ENCODE measurements at places on chromosomes 5 and 9.
A peak's percentile ranks its signal among the peaks of the same experiment; 100 is the strongest.

DNA sequence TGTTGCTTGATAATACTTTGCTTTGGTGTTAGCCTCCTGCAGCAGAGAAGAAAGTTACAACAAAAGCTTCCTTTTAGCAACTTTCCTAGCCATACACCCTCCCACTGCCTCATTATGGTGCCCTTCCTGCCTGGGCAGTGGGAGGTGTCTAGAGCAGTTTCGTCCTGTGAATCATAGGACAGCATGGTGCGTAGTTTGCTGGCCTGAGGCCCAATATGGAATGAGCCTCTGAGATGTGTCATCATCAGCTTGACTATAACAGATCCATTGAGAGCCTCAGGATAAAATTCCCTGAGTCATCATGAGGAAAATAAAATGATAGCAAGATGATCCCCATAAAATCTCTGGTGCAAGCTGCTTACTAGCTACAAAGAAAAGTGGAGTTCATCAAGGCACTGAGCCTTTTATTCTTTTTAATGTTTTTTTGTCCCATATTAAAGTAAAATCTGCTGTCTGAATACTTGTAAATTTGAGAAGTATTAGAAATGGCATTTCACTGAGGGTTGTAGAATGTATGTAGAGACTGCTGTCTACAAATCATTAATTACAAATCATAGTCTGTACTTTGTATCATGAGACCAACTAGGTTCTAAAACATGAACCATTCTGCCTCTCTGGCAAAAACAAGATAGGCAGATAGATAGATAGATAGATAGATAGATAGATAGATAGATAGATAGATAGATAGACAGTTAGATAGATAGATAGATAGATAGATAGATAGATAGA is 303.0 kb upstream of the PDE4D start:
- H3K4me3 ChIP-seq: no peak overlapping the region
- no peak overlapping the region for H3K27ac ChIP-seq
- H3K27me3 ChIP-seq: no peaks in the 10 kb centered on the region
- no peaks in the 10 kb centered on the region for H3K36me3 ChIP-seq

DNA sequence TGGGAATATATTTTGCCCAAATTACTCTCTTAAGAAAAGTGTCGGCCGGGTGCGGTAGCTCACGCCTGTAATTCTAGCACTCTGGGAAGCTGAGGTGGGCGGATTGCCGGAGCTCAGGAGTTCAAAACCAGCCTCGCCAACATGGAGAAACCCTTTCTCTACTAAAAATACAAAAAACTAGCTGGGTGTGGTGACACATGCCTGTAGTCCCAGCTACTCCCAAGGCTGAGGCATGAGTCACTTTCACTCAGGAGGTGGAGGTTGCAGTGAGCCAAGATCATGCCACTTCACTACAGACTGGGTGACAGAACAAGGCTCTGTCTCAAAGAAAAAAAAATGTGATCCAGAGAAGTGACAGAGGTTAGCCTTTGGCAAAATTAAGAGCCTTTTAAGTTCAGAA is 26.4 kb upstream of the TMEM171 start:
- peaks cover 10% of the 10 kb centered on the region for H3K36me3 ChIP-seq
- no peaks in the 10 kb centered on the region for H3K27me3 ChIP-seq
- no peak overlapping the region for H3K4me3 ChIP-seq
- no peak overlapping the region for H3K27ac ChIP-seq
- DNase-seq: no peak

DNA sequence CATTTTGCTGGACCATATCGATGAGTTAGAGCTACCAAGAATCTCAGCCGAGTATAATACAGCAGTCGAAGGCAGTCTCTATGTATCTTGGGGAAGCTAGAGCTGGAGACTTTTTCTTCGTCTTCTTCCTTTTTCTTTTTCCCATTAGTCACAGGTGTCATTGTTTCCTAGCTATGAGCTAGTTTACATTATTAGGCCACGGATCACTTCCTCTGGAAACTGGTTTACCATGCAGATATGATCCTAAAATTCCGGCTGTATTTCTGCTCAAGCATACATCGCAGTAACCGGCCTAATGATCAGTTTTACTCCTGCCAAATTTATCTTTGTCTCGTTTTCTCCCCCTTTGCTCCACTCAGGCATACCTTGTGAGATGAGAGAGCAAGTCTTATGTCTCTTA is 312.8 kb downstream of the ARHGAP26 start:
- H3K27me3 ChIP-seq: peaks cover 3% of the 10 kb centered on the region
- H3K4me3 ChIP-seq: no peak overlapping the region
- H3K36me3 ChIP-seq: no peaks in the 10 kb centered on the region
- no peak for DNase-seq
- H3K27ac ChIP-seq: no peak overlapping the region

GRCh38 chr9:8374471-8374870 is 574.9 kb upstream of the DMAC1 start:
- no peak overlapping the region for H3K27ac ChIP-seq
- H3K4me3 ChIP-seq: no peak overlapping the region
- H3K27me3 ChIP-seq: no peaks in the 10 kb centered on the region
- peaks cover 18% of the 10 kb centered on the region for H3K4me1 ChIP-seq

- no peak overlapping the region for H3K4me3 ChIP-seq
- peaks cover 5% of the 10 kb centered on the region for H3K27me3 ChIP-seq
- peaks cover 19% of the 10 kb centered on the region for H3K4me1 ChIP-seq
- H3K36me3 ChIP-seq: no peaks in the 10 kb centered on the region
- H3K27ac ChIP-seq: peak overlapping the region; percentile 19
These were observed 65.1 kb downstream of the NREP start for GRCh38 chr5:111691914-111692313.

DNA sequence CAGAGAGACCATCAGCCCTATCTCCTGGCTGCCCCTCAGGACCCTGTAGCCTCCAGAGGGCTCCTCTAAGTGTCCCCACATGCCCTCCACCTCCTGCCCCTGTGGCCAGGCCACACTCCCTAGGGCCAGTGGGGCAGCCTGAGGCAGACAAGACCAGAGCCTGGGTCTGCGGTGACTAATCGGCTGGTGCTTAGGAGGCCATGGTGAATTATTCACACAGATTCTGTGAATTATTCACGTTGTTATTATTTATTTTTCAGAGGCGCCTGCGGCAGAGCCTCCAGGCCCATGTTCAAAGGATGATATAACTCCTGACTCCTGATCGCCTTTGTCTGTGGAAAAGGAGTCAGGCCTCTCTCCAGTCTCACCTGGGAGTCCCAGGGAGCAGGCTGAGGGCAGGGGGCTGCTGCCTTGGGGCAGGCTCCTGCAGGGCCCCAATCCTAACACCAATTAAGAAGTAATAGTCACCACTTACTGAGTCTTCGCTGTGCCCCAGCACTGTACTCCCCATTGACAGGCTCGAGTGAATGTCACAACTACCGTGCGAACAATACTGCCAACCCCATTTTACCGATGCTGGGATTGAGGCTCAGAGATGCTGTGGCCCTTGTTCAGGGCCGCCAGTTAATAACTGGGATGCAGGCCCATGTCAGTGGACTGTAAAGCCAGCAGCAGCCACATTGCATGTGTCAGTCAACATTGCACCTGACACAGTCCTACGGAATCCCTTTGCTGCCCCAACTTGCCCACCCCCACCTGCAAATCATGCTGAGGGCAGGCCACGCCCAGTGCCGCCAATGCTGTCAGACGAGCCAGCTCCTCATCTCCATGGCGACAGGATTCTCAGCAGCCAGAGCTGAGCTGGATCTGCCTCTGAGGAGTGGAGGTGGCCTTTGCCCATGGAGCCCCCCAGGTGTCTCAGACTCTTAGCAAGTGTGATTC is 94.9 kb downstream of the PCDH1 start:
- DNase-seq: peak; percentile 40
- no peak overlapping the region for H3K4me3 ChIP-seq
- H3K4me1 ChIP-seq: peaks cover 70% of the 10 kb centered on the region
- no peaks in the 10 kb centered on the region for H3K36me3 ChIP-seq
- peaks cover 17% of the 10 kb centered on the region for H3K27me3 ChIP-seq
- no peak overlapping the region for H3K27ac ChIP-seq

DNA sequence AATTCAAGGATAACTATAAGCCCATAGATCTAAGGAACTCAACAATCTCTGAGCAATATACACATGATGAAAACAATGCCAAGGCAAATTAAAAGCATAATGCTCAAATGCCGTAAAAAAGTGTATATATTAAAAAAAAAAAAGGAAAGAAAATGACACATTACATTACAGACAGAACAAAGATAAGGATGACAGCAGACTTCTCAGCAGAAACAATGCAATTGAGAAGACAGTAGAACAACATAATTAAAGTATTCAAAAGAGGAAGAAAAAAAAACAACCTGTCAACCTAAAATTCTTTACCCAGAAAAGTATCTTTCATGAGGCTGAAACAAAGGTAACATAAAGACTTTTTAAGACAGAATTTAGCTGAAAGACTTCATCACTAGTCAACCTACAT is 591.7 kb downstream of the ZNF608 start:
- no peak overlapping the region for H3K4me3 ChIP-seq
- peaks cover 49% of the 10 kb centered on the region for H3K36me3 ChIP-seq
- H3K27me3 ChIP-seq: no peaks in the 10 kb centered on the region
- DNase-seq: no peak
- no peak overlapping the region for H3K27ac ChIP-seq

GRCh38 chr9:88476491-88477271 is 58.3 kb upstream of the NXNL2 start:
- no peak for DNase-seq
- no peaks in the 10 kb centered on the region for H3K27me3 ChIP-seq
- H3K4me3 ChIP-seq: no peak overlapping the region
- peaks cover 21% of the 10 kb centered on the region for H3K4me1 ChIP-seq
- H3K27ac ChIP-seq: peak overlapping the region; percentile 69

- no peak overlapping the region for H3K4me3 ChIP-seq
- H3K27ac ChIP-seq: no peak overlapping the region
- DNase-seq: no peak
- no peaks in the 10 kb centered on the region for H3K27me3 ChIP-seq
These were observed 49.6 kb upstream of the TNFSF15 start for GRCh38 chr9:114855488-114855887.

GRCh38 chr5:78903861-78904260 is 81.2 kb downstream of the ARSB start:
- no peak overlapping the region for H3K27ac ChIP-seq
- DNase-seq: no peak
- H3K36me3 ChIP-seq: peaks cover 38% of the 10 kb centered on the region
- no peak overlapping the region for H3K4me3 ChIP-seq

GRCh38 chr5:26578002-26578401 is 460.4 kb downstream of the CDH9 start:
- DNase-seq: no peak
- H3K4me3 ChIP-seq: no peak overlapping the region
- H3K4me1 ChIP-seq: no peaks in the 10 kb centered on the region
- no peak overlapping the region for H3K27ac ChIP-seq

DNA sequence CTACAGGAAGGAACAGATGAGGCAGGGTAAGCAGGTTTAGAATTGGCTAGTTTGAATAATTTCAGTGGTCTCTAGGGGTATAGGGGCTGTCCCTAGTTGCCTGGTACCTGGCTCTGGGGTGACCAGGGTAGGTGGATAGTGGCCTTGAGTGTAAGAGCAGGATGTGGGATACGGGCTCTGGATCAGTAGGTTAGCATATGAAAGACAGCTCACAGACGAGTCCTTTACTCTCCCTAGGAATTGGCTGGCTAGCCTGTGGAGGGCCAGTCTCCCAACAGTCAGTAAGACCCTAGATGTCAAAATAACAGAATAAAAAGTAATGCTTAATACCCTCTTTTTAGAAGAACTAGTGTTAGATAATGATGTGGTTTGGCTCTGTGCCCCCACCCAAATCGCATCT is 16.6 kb upstream of the C9orf152 start:
- no peak overlapping the region for H3K4me3 ChIP-seq
- H3K36me3 ChIP-seq: no peaks in the 10 kb centered on the region
- DNase-seq: no peak
- no peaks in the 10 kb centered on the region for H3K4me1 ChIP-seq
- H3K27me3 ChIP-seq: peaks cover 7% of the 10 kb centered on the region
- no peak overlapping the region for H3K27ac ChIP-seq

DNA sequence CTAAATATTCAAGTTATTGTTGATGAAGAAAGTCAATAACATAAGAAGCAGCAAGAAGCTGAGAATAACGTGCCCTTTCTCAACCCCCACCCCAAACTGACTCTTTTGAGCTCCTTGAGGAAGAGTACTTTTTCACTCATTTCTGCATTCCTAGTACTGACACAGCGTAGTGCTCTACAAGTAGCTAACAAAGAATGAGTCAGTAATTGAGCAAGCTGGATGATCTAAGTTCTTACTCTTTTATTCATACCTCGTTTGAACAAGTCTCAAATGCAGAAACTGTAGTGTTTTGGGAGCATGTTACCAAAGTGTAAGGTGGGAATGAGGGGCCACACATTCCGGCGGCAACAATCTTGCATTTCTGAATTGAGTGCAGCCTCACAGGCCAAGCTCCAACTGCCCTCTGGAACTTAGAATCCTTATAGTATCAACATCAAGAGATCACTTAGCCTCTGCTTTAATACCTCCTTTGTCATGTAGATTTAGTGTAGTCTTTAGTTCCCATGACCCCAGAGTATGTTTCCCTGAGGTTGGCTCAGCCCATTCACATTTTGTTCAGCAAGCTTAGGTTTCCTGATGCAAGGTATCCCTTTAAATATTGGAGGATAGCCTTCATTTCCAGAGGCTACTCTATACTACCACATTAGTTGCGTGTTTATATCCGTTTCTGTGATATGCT is 152.0 kb downstream of the PRR16 start:
- H3K4me1 ChIP-seq: peaks cover 12% of the 10 kb centered on the region
- no peak overlapping the region for H3K27ac ChIP-seq
- no peaks in the 10 kb centered on the region for H3K27me3 ChIP-seq
- no peak for DNase-seq
- no peaks in the 10 kb centered on the region for H3K36me3 ChIP-seq

- H3K27ac ChIP-seq: no peak overlapping the region
- DNase-seq: no peak
- no peak overlapping the region for H3K4me3 ChIP-seq
- peaks cover 4% of the 10 kb centered on the region for H3K4me1 ChIP-seq
- H3K27me3 ChIP-seq: no peaks in the 10 kb centered on the region
These were observed 237.8 kb downstream of the ARRDC3 start for GRCh38 chr5:91145333-91145620.

GRCh38 chr9:81499021-81499454 is 190.3 kb downstream of the TLE1 start:
- H3K36me3 ChIP-seq: no peaks in the 10 kb centered on the region
- H3K27me3 ChIP-seq: peaks cover 3% of the 10 kb centered on the region
- no peak overlapping the region for H3K27ac ChIP-seq
- H3K4me3 ChIP-seq: no peak overlapping the region

- H3K36me3 ChIP-seq: no peaks in the 10 kb centered on the region
- H3K27me3 ChIP-seq: peaks cover 3% of the 10 kb centered on the region
- H3K4me1 ChIP-seq: no peaks in the 10 kb centered on the region
- DNase-seq: no peak
These were observed 55.0 kb upstream of the MARCHF11 start for GRCh38 chr5:16234598-16234997.
